GM13977 (cell line): ENCODE measurements at places on chromosomes 3 and 15.

- DNase-seq, result no peak
Observed at GRCh38 chr3:101117465-101117864, 124.2 kb upstream of the ABI3BP start.

- DNase-seq, result no peak
Observed at GRCh38 chr3:197518881-197519421, 36.8 kb downstream of the BDH1 start.

GRCh38 chr15:78507831-78508160 is 419 bp downstream of the HYKK start:
- no peak for DNase-seq

- no peak for DNase-seq
Observed at GRCh38 chr3:119418641-119419040, 44.8 kb downstream of the TMEM39A start.

DNA sequence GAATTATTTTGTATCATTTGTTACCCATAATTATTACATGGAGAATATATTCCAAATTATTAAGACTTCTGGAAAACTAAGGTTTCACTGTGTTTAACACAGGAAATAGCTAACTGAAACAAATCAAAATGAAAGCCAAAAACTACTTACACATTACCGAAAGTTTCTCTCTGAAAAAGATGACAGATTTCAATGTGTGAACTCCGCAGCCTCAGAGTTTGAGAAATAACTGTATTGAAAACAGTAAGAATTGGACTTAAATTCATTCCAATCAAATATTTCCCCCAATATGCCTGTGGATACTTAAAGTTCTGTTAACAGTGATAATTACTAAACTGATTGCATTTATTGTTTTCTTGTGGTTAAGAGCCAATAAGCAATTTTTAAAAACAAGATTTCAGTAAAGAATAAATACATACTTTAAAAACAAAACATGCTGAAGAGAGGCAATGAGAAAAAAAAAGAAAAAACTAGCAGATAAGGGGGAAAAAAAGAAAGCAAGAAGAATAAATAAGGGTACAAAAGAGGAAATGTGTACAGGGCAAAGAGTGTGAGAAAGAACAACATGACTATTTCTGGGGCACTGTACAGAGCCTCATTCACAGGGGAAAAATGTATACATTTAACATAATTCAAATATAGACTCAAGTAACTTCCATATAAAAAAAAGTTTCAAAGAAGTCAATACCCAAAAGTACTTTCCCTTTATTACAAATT is 30.7 kb downstream of the DENND4A start:
- DNase-seq, result peak; percentile 20

DNA sequence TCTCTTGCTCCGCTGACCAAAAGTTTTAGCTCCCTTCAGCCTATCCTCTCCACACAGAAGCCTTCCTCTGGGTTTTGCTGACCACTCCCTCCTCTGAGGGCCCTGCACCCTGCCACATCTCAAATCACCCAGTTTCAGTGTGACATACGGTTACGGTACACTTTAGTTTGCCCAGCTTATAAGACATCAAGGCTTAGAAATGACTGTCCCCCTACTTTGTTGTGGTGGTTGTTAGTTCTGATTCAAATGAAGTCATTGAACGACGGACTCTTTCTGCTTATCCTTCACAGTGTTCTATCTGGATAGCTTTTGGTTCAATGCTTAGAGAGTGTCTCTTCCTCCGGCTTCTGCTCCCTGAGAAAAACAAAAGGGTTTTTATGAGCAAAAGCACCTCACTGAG is 68.0 kb upstream of the NDUFB4 start:
- DNase-seq, result no peak

GRCh38 chr15:98866511-98866910 is 141.1 kb downstream of the PGPEP1L start:
- DNase-seq, result no peak

DNA sequence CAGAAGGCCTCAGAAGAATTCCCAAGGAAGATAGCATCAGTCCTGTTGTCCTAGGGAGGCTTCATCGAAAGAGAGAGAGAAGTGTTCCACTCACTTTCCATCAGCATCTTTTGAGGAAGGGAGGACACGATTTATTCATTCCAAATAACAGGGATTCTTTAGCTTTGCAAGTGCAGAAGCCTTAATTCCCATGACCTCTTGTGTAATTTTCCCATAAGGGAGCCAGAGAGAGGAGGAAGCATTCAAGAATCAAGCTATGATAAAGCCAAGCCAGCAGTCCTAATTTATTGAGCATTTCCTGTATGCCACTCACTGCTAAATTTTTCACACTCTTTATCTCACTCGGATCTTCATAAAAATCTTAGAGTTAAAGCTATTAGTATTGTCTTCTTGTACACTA is 169.7 kb upstream of the MITF start:
- no peak for DNase-seq

GRCh38 chr3:13188181-13188779 is 115.1 kb upstream of the IQSEC1 start:
- DNase-seq, result no peak

GRCh38 chr3:126947429-126947828 is 35.5 kb upstream of the PLXNA1 start:
- peak; percentile 45 for DNase-seq

DNA sequence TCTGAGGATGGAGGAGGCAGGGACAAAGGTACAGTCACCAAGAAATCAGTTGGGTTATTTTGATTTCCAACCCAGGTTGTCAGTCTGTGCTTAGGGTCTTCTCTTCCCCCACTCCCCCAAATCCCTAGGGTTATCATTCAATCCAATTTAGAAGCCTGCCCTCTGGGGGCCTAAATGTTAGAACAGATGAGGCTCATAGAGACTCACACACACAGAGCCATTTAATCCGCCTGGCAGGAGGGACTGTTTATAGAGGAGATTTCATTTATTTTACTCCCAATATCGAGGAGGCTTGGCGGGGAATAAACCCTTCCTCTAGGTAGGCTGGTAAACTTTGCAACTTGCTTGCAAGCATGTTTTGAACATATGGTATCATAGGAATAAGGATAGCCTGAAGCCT is 52.8 kb downstream of the RHCG start:
- no peak for DNase-seq

GRCh38 chr15:81336568-81336967 is 12.6 kb upstream of the STARD5 start:
- DNase-seq, result peak; percentile 39

DNA sequence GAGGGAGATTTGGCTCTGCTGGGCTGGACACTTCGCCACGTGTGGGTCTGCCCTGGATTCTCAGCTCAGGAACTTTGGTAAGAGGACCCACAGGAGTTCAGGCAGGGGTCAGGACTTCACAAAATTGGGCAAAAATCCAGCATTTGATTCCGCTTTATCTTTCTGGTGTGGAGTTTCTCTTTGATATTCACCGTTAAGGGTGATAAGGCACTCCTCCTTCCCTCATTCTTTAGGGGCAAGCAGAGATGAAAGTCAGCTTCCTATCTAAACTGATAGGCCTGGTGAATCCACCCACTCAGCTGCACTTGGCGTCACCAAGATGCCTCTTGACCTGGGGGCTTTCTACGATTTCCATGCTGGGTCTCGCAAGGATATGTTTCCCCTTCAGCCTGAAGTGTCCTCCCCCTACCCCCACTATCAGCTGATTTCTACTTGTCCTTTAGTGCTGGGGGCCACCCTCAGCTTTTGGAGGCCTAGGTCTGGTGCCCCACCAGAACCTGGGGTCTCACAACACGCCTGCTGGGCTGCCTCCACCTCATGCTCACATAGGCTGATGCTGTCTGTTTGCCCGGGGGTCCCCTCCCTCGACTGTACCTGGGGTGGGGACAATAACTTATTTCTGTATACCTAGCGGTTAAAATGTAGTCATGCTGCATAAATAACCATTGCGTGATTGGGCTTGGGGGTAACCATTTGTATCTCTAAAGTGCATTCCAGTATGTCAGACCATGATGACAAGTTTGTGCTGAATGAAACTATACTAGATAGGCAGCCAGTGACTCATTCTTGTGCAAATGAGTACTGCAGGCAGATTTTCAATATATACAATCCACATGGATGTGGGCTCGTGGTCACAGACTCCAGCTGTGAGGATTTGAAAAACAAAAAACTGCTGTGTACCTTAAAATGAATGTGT is 248.3 kb downstream of the ADAMTS17 start:
- no peak for DNase-seq

GRCh38 chr3:195251336-195252065 is 19.5 kb downstream of the XXYLT1 start:
- DNase-seq, result peak; percentile 61

DNA sequence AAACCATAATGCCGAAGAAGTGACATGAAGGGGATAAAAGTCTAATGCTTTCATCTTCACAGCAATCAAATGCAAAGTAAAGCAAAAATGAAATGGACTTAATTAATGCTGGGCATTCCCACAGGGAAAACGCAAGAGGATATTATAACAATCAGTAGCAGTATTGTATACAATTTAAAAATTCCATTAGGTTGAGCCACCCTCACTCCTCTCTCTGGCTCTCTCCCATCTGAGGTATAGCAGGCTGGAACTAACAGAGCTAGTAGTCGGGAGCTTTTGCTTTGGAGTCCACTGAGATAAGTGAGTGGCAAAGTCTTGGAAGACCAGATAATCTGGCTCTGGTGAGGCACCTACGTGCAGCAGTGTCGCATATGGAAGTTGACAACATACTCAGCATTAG is 33.9 kb downstream of the DET1 start:
- no peak for DNase-seq

- no peak for DNase-seq
Observed at GRCh38 chr3:180188512-180189309, 152.0 kb upstream of the PEX5L start.

DNA sequence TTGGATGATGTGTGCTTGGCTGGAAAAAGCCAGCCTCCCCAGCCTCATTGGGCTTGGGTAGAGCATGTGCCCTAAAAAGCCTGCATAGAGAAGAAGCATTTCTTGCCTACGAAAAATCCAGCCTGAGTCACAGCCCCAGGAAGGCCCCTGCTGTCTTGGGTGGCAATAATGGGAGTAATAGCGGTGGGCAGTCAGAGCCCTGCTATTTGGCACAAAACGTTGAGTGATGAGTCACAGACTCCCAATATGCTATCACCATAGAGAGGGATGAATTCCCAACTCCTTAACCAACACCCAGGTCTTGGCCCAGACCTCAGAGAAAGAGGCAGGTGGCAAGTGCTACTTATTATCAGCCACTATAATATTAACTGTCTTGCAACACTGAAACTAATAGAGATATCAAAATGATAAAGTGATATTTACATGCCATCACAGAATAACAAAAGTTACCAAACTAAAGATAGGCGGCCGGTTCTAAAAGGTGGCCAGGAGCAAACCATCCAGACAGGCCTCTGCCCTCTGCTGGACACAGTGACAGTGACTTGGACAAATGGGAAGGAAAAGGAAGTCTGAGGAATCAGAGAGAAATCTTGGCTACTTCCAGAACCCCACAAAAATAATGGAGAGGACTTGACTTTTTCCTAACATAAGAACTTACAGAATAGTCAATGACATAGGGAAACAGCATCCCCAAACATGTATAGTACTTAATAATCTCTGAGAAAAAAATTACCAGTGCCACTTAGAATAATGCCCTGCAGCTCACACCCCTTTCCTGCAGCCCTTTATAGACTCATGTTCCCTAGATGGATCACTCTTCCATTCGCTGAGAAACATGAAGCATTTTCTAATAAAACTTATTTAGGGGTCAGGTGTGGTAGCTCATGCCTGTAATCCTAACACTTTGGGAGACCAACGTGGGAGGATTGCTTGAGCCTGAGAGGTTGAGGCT is 51.9 kb upstream of the MUC13 start:
- DNase-seq, result no peak

GRCh38 chr3:176914764-176915163 is 282.5 kb downstream of the TBL1XR1 start:
- DNase-seq, result no peak

DNA sequence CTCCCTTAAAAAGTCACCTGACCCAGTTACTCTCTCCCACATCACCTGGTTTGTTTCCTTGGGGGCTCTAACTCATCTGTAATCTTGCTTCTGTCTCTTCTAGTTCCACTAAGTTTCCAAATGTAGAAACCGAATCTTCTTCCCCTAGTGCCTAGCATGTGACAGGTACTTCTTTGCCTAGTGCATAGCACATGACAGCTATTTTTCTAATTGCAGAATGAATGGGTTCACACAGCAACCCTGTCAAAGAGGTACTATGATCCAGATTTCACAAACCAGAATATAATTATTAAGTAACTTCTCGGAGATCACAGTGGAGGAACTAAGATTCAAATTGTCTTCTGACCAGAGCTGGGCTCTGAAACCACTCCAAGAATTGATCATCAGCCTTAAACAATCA is 7.4 kb downstream of the DPH3 start:
- no peak for DNase-seq

GRCh38 chr3:146375219-146375618 is 94.1 kb downstream of the PLSCR2 start:
- no peak for DNase-seq

GRCh38 chr3:62376906-62377877 is 3.8 kb upstream of the FEZF2 start:
- peak; percentile 20 for DNase-seq

DNA sequence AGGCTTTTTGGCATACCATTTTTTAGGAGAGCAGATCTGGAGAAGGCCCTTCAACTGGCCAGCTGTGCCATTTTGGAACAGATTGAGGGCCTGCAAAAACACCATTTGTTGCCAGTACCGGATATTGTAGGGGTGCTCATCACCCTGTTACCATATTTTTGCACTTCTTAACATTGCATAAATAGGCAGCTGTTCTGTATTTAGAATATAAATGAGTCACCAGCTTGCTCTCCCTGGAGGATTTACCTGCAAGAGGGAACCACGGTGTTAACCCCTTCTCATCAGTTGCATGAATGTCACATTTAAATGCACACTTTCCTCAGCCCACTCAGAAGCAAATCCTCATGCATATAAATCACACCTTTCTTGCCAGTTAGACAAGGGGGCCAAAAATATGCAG is 435.6 kb downstream of the ROBO2 start:
- DNase-seq, result no peak

DNA sequence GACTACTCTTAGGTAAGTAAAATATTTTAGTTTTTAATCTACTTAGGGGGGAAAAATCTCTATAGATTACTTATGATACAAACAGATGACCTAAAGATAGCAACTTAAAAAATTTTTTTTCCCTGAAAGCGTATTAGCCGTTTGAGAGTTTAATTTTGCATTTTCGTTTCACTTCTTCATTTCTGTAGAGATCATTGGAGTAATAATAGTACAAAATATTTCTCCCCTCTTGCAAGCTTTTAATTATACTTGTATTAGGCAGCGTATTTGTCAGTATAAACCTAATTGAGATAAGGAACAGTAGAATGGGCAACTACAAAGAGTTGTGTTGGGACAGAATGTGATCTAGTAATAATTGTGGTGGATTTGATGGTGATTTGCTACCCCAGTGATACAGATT is 10.3 kb downstream of the SKIL start:
- no peak for DNase-seq

DNA sequence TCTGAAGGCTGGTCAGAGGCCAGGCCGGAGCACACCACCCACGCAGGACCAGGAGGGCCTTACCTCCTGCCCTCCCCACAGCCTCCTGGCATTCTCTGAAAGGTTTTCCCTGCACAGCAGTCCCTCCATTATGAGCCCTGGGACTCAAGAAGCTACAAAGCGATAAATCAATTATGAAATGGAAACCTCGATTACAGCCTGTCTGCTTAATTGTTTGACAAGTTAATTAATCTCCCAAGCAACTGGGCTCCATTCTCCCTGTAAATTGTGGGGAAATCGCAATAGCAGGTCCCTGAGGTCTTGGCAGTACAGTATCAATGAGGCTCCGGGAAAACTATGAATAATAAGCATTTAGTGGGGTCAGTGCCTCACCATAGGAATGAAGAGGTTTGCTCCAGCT is 683.5 kb downstream of the NTRK3 start:
- DNase-seq, result no peak
